ENCODE measurements at places on chromosomes 7 and 10. TPM values are rescaled to one million over a fixed set of nuclear protein-coding genes. Genes with fewer than 3 reads are reported as not detected.

GRCh38 chr10:66627156-66627555 lies 298.7 kb upstream of the LRRTM3 start:
- H3K4me3 ChIP-seq: no peak overlapping the region
- H3K4me1 ChIP-seq: no peaks in the 10 kb centered on the region
- DNase-seq: no peak
- H3K27me3 ChIP-seq: no peaks in the 10 kb centered on the region
- H3K27ac ChIP-seq: no peak overlapping the region

- DNase-seq: no peak
- no peaks in the 10 kb centered on the region for H3K27me3 ChIP-seq
- peak overlapping the region; percentile 92 for H3K27ac ChIP-seq
Measured at GRCh38 chr10:97332591-97333350, 1.8 kb downstream of the FRAT2 start.

GRCh38 chr10:74027702-74028101 lies 29.8 kb downstream of the VCL start:
- H3K4me3 ChIP-seq: no peak overlapping the region
- H3K4me1 ChIP-seq: peaks cover 79% of the 10 kb centered on the region
- H3K27me3 ChIP-seq: no peaks in the 10 kb centered on the region
- H3K27ac ChIP-seq: no peak overlapping the region

GRCh38 chr7:158249692-158250091 lies 337.9 kb downstream of the PTPRN2 start:
- no peaks in the 10 kb centered on the region for H3K4me1 ChIP-seq
- H3K4me3 ChIP-seq: no peak overlapping the region
- no peak for DNase-seq
- H3K36me3 ChIP-seq: no peaks in the 10 kb centered on the region
- no peak overlapping the region for H3K27ac ChIP-seq

The NUDT13 gene
- 4.3 TPM for total RNA-seq

- H3K36me3 ChIP-seq: no peaks in the 10 kb centered on the region
- H3K27ac ChIP-seq: no peak overlapping the region
- H3K27me3 ChIP-seq: no peaks in the 10 kb centered on the region
- DNase-seq: no peak
- peaks cover 70% of the 10 kb centered on the region for H3K4me1 ChIP-seq
- H3K4me3 ChIP-seq: no peak overlapping the region
Measured at GRCh38 chr7:151726652-151727578, 150.0 kb downstream of the PRKAG2 start.

- peak overlapping the region; percentile 68 for H3K27ac ChIP-seq
- DNase-seq: no peak
- peaks cover 48% of the 10 kb centered on the region for H3K4me1 ChIP-seq
Measured at GRCh38 chr7:117020591-117020973, 67.3 kb downstream of the ST7 start.

The WASHC2A gene
- total RNA-seq: 38.6 TPM

The APBB1IP gene
- total RNA-seq: 1.2 TPM

The MICU1 gene
- total RNA-seq: 54.1 TPM

- no peak for DNase-seq
- H3K27me3 ChIP-seq: no peaks in the 10 kb centered on the region
- H3K4me1 ChIP-seq: peaks cover 16% of the 10 kb centered on the region
- H3K4me3 ChIP-seq: no peak overlapping the region
- peaks cover 24% of the 10 kb centered on the region for H3K36me3 ChIP-seq
Measured at GRCh38 chr7:35652124-35652523, 42.8 kb downstream of the HERPUD2 start.

DNA sequence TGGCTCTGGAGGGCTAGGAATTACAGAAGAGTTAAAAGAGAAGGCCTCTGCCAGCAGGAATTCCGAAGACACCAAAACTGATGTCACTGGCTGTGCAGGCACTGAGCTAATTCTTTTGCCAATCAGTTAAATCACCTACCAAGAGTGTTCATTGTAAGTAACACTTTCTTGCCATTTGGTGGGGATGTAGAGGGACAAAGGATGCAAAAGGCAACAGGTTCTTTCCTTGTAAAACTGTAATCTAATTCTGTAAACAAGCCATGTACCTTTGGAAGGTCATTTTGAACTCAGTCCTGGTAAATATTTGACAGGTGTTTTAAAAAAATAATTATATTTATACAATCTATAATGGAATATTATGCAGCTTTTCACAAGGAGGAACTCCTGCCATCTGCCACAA lies 438.4 kb downstream of the AUTS2 start:
- DNase-seq: no peak
- H3K4me1 ChIP-seq: peaks cover 9% of the 10 kb centered on the region
- H3K4me3 ChIP-seq: no peak overlapping the region
- H3K36me3 ChIP-seq: no peaks in the 10 kb centered on the region
- H3K27ac ChIP-seq: no peak overlapping the region
- H3K27me3 ChIP-seq: no peaks in the 10 kb centered on the region

The PLCE1 gene
- total RNA-seq: 4.8 TPM

DNA sequence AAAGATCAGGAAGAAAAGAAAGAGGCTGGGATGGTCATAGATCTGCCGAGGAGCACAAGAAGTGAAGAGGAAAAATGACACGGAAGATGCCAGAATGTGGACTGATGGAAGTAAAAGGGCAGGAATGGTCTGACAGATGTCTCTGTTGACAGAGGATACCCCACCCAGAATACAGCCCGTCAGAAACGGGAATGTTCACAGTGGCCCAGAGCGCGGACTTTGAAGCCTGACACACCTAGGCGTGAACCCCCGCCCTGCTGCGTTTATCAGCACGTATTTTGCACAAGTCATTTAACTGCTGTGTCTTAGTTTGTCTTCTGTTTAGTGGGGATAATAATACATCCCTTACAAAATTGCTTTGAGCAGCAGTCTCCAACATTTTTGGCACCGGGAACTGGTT lies 27.1 kb downstream of the AKR1B1 start:
- H3K36me3 ChIP-seq: no peaks in the 10 kb centered on the region
- H3K4me1 ChIP-seq: peaks cover 17% of the 10 kb centered on the region
- no peak for DNase-seq
- H3K4me3 ChIP-seq: peak overlapping the region; percentile 59

- H3K36me3 ChIP-seq: no peaks in the 10 kb centered on the region
- no peak for DNase-seq
- H3K27me3 ChIP-seq: no peaks in the 10 kb centered on the region
Measured at GRCh38 chr10:78557433-78557925, 511.3 kb upstream of the ZMIZ1 start.

DNA sequence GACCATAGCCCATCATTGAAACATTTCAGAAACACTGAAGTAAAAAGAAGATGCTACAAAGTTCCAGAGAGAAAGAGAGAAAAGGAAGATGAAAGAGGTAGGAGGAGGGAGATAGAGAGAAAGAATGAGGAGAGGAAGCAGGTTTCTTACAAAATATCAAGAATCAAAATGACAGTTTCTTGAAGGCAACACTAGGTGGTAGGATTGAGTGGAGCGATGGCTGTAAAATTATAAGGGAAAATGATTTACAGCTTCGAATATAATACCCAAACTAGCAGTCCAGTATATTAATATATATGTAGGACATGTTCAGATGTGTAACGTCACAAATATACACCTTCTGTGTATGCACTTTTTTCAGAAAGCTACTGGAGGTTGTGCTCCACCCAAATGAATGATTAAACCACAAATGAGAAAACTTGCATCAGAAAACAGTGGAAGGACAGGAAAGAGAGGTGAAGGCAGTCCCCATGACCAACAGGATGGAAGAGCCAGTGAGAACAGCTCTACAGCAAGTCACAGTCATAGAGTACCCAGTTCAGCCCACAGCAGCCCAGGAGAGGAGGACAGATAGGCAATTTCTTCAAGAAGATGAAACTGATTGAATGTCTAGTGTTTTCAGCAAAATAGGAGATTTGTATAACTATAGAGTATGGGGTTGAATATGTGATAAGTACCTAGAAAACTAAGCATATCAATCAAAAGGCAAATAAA lies 151.5 kb upstream of the TARP start:
- no peak overlapping the region for H3K4me3 ChIP-seq
- no peak overlapping the region for H3K27ac ChIP-seq
- DNase-seq: no peak
- H3K4me1 ChIP-seq: no peaks in the 10 kb centered on the region

The ANXA8 gene
- total RNA-seq: not detected

The LRRTM3 gene
- not detected for total RNA-seq
